CD4-positive, alpha-beta T cell treated with Interleukin-4 for 4 hours (primary cell): ENCODE measurements at places on chromosomes 7 and 10.

- no peak for DNase-seq
Observed at GRCh38 chr10:17214971-17215781, 12.9 kb upstream of the VIM start.

DNA sequence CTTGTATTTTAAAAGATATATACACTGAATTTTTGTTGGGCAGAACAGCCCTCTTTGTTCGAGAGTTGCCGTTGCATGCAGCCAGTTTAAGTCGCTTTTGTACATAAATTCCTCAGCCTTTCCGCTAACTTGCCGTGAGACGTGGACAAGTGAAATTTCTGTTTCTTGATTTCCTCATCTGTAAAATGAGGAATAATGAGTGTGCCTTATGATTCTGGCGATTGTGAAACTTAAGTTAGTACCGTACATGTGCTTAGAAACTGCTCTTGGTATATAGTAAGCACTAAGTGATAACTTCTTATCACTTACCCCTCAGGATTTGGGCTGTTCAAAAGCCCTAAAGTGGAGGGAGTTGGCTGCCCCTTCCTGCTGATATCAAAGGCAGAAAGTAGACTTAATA, 1.4 kb downstream of the CCNJ start:
- no peak for DNase-seq

DNA sequence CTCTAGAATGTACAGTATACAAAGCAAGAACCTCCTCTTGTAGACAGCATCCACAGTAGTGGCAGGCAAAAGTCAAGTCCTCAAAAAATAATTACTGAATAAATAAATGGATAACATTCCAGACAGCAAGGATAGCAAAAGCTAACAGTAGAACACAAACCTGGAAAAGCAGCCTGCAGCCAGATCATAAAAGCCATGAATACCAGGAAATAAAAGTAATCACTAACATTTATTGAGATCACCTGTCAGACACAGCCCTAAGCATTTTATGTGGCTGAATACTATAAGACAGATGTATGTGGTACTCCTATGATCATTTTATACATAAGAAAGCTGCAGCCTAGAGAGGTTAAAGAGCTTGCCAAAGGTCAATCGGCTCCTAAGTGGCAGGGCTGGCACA, 34.0 kb downstream of the CUL2 start:
- DNase-seq = no peak

- DNase-seq = no peak
Observed at GRCh38 chr10:117980755-117981702, 65.7 kb downstream of the RAB11FIP2 start.

- DNase-seq = no peak
Observed at GRCh38 chr10:2874963-2875362, 192.4 kb upstream of the PFKP start.

GRCh38 chr7:33040803-33041516, 21.6 kb downstream of the NT5C3A start:
- DNase-seq = peak; percentile 84

GRCh38 chr7:82428186-82428961, 15.2 kb downstream of the CACNA2D1 start:
- DNase-seq = no peak

DNA sequence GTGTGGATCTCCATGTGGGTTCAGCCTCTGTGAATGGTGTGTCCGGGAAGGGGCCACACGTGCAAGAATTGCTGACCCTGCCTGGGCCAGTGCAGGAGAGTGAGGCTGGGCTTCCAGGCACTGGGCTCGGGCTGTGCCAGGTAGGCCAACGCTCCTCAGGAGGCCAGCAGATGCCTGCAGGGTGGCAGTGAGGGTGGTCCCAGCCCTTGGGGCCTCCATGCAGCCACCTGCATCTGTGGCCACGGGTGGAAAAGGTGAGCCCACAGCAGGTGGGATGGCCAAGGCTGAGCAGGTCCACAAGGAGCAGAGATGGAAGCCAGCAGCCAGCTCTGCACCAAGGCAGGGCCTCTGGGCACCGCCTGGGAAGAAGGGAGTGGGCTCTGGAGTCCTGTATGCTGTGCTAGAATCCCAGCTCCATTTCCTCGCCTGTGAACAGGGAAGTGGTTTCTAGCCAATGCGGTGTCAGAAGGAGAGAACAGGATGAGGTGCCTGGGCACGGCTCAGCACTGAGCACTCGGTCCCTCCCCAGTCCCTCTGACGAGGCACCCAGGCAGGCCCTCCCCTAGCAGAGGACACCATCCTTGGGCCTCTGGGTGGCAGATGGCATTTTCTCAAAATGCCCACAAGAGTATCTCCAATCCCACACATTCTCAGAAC, 31.1 kb upstream of the RET start:
- DNase-seq = no peak

DNA sequence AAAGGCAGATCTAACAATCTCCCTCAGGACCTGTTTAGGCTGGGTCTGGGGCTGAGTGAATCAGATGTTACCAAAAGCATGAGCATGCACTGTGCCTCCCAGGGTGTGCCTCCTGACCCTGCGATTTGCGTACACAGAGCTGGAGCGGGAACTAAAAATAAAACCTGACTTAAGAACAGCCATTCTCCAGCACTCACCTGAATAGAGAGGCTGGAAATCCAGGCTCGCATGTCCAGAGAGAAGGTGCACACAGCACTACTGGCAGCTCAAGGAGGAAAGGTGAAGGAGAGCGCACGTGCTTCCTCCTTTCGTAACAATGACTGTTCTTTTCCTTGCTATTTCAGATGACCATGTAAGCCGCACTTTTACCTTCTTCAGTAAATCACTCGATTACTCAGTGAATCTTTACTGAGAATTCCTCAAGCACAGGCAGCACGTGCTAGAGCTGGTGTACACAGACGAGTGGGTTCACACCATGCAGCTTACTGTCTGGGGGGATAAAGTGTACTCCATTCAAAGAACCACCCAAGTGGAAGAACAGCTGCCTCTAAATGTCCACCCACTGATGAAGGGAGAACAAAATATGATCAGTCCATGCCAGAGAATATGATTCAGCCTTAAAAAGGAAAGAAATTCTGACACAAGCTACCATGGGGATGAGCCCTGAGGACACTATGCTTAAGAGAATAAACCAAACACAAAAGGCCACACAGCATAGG, 45.6 kb downstream of the SFMBT2 start:
- no peak for DNase-seq

- DNase-seq = no peak
Observed at GRCh38 chr10:28806951-28807759, 129.8 kb downstream of the BAMBI start.
